HT-29 (cell line): ENCODE measurements at places on chromosomes 11 and 22.

GRCh38 chr22:40108396-40108795 lies 69.3 kb upstream of the TNRC6B start:
- no peak for DNase-seq

DNA sequence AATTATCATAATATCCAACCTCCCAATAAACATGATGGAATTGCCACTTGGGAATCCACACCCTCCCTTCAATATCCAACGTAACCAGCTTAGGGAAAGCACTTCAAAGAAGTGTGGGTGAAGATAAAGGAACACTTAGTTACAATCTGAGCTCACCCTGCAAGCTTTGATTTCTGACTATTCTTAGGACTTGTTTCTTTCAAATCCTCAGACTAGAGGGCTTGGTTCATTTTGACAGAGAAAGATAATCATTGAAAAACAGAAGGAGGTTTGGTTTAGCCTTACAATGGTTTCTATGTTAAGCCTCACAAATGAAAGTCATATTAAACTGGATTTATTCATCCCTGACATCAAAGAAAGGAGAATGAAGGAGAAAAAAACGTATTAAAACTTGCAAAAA lies 57.9 kb upstream of the SYT13 start:
- no peak for DNase-seq

DNA sequence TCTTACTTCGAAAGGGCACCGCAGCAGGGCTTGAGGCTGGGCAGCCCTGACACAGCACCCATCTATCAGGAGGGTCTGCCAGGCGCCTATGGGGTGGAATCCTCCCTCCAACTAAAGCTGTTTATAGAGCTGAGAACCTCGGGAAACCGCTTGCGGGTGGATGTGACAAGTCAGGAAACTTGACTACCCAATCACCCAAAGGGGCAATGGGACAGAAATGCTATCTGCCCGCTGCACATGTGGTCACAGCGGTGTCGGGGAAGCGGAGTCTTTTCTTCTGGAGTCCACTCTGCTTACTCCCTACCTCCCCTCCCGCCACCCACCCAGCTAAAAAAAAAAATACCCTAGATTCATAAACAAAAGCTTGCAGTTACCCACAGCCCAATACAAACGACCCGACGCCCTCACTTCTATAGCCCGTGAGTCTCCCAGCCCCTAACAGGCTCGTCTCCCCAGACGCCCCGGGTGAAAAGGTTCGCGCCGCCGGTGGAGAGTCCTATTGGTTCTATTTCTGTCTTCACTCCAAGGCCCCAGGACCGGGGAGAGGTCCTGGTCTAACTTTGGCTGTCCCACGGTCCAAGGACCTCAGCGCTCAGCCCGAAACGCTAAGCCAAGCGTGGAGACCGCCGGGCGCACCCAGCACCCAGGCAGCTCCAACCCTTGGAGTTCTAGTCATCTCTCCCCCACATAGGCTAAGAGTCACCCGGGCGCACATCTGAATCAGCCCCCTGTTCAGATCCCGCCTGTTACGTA lies 1.4 kb downstream of the TRPC6 start:
- no peak for DNase-seq

GRCh38 chr11:129298988-129299387 lies 76.7 kb upstream of the BARX2 start:
- DNase-seq: no peak

- no peak for DNase-seq
Observed at GRCh38 chr11:117490911-117491310, 163.3 kb downstream of the CEP164 start.

DNA sequence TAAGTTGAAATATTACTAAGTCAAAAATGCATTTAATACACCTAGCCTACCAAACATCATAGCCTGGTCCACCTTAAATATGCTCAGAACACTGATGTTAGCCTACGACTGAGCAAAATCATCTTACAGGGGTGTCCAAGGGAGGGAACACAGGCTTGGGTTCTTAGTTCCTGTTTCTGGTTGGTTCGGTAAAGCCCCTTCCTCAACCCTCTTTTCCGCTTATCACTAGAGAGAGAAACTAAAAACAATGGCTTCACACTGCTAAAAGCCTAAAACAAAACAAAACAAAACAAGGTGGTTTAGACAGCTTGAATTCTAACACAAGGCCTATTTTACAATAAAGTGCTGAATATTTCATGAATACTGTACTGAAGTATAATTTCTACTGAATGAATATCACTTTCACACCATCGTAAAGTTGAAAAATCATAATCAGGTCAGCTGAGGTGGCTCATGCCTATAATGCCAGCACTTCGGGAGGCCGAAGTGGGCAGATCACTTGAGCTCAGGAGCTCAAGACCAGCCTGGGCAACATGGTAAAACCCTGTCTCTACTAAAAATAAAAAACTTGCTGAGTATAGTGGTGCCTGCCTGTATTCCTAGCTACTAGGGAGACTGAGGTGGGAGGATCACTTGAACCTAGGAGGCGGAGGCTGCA lies 118.0 kb downstream of the SIK3 start:
- DNase-seq: no peak

DNA sequence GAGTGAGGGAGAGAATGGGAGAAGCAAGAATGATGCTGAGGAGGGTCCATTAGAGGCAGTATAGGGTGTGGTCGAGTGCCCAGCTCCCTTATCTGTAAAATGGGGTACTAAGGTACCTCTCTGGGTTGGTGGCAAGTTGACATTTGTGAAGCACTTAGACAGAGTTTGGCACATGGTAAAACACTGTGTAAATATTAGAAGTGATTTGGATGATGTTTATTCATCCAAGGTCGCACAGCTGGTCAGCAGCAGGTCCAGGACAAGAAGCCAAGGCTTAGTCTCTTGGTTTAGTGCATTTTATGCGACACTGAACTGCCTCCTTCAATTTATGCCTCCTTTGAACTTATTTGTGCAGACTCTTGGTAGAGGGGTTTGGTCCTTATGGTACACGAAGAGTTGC lies 19.4 kb downstream of the KREMEN1 start:
- no peak for DNase-seq

GRCh38 chr11:119422809-119423508 lies at the start of gene THY1:
THY1 (minus strand) TSS chr11:119423172; CDS start chr11:119420905, 2,267 bp downstream.
- no peak for DNase-seq

GRCh38 chr11:42996421-42997307 lies 315.1 kb upstream of the API5 start:
- no peak for DNase-seq

DNA sequence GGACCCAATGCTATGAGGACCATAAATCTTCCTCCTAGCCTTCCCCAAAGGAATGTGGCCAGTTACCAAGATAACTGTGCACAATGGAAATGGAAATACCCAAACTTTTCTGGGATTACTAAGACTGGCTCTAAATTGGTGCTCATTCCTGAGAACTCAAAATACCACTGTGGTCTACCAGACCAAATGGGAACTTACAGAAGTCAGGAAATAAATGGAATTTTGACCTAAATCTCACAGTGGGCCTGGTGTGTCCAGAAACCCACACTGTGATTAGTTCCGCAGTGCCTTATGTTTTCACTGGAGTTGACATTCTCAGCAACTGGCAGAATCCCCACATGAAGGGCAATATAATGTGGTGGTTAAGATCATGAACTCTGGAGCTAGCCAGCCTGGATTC lies 99.4 kb upstream of the ZC3H12C start:
- DNase-seq: no peak

DNA sequence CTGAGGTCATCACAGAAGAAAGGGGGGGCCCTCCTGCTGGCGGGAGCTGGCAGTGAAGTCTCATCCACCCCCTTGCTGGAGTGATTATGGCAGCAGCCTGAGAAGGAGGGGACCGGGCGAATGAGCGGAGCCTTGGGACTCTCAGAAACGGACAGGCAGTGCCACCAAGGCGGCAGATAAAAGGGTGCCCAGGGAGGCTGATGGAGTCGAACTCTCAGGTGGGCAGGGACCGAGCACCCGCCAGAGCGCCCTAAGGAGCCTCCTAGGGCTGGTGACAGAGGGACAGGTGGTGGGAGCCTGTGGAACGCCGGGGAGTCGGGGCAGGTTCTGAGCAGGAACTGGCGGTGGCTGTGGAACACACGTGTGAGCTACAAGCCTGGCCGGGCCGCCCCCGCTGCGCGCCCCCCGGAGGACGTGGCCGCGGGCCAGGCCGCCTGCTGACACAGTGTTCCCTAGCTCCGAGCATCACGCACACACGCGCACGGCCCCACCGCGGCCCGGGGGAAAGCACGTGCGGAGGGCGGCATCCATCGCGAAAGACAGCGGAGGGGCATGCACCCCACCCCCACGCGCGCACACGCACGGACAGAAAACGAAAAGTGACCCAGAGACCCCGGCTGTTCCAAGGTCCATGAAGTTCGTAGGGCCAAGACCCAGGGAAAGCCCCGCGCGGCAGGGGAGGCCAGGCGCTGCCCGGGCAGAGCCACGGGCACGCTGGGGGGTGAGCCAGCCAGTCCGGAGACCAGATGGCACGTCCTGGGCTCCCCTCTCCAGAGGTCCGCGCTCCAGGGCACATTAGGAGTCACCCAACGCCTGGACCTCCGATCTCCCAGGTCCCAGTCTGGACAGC lies 1.0 kb downstream of the VWCE start:
- DNase-seq: peak; percentile 44

- DNase-seq: no peak
Observed at GRCh38 chr22:35479359-35479758, 61.3 kb upstream of the RASD2 start.

DNA sequence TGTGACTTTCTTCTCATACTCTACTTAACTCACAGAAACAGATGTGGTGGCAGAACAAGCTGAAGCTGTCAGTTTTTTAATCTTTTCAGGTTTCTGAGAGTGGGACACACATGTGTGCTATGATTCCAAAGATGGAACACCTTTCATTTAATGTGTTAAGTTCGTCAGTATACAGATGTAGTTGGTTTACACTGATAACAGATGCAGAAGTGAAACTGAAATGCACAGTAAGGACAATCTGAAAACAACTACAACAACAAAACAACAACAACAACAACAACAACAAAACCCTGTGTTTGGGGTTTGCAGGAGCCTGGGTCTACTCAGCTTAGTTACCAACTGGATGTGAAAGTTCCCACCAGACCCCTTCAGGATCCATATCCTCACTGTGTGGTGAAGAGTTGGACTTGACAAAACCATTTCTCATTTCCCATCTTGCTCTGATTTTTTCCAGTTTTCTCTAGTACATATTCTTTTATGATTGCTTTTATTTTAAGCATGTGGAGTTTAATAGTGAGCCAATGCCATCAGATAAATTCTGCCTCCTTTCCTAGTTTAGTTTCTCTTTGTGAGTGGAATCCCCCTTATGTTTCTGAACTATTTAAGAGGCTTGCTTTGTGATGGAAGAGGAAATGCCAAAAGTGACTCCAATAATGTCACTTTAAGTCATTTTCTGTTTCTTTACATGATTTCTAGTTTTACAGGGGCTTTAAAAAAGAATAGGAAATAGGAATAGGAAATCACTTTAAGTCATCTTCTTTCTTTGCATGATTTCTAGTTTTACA lies 47.8 kb downstream of the ARHGAP42 start:
- DNase-seq: no peak

- peak; percentile 61 for DNase-seq
Observed at GRCh38 chr11:123111465-123111864, 49.5 kb upstream of the HSPA8 start.

DNA sequence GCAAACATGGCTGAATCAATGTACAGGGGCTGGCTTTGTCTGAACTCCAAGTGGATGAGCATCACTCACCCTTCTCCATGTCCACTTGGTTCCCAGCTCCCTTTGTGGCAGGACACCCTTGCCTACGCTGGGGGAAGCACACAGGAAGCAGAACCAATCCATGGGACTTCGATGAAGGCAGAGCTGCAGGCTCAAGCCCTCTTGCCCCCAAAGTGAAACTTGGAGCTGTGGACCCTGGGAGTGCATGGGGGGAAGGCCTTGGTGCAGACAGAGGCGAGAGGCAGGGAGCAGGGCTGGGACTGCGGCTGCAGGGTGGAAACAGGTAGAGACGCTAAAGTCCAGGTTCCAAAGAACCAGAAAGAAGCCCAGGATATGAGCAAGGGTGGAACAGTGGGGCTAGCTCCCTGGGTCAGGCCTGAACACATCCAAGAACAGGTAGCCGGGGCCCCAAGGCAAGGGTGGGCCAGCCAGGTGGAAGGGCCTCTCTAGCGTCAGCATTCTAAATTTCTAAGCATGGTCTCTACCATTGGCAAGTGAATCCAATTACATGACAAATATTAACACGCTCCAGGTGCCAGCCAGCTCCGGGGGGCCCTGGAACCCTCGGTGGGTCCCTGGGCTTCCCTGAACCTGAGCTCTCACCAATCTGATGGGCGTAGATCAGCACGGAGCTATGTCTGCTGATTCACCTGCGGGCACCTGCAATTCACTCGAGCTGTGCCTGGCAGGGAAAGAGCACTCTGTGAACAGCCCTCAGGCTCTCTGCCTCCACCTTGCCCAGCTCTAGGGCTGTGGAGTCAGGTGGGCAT lies 532.8 kb downstream of the BRD1 start:
- no peak for DNase-seq

- DNase-seq: no peak
Observed at GRCh38 chr11:74024261-74025029, 15.6 kb upstream of the UCP3 start.

GRCh38 chr11:68381716-68382115 lies 69.3 kb downstream of the LRP5 start:
- DNase-seq: peak; percentile 17

DNA sequence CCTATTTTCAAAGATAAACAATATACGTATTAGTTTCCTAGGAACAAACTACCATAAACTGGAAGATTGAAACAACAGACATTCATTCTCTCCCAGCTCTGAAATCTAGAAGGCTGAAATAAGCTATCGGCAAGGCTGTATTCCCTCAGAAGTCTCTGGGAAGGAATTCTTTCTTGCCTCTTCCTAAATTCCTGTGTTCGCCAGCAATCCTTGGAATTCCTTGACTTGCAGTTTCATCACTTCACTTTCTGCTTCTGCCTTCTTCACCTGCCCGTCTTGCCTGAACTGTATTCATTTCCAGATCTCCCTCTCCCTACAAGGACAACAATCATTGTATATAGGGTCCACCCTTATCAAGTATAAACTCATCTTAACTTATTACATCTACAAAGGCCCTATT lies 17.7 kb upstream of the PRDM10 start:
- no peak for DNase-seq

DNA sequence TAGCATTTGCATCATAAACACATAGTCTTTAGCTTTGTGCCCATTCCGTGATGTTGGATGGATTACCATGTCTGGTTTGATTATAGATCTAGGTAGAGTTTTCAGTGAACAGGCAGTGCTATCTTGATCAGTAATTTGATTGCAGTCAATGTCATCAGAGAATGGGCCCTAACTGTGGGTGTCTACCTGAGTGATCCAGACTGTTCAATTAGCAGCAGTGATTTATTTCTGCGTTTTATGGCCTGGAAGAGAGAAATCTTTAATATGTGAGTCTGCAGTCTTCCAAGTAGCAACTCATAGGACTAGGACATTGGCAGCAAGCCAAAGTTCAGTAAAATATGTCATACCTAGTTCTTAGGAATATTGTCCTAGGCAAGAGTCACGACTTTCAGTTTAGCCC lies 80.3 kb downstream of the CASP12 start:
- peak; percentile 32 for DNase-seq

- peak; percentile 77 for DNase-seq
Observed at GRCh38 chr22:29382580-29383302, 5.6 kb downstream of the AP1B1 start.
